Stimulated activated CD4-positive, alpha-beta T cell treated with anti-CD3 and anti-CD28 coated beads, Interleukin-12 subunit alpha, Interleukin-12 subunit beta, amount 100 ng/mL, for 24 hours (primary cell): ENCODE measurements at places on chromosomes 6 and 20.

DNA sequence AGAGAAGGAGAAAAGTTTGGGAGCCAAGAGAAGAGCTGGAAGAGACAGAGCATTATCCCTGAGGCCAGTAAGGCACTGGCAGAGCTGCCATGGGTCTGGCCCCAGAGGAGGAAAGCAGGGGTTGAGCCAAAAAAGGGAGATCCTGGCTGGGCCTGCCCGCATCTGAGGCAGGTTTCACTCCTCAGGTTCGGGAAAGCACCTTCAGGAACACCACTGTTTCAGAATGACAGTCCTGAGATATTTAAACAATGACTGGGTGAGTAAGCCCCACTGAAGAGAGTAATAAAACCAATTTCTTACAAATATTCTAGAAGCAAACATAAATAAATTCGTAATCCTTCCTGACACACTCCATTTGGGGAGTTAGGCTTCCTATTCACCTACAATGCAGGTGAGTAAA is 152.2 kb downstream of the BACH2 start:
- DNase-seq, result peak; percentile 31

- no peak for DNase-seq
Observed at GRCh38 chr20:53252002-53252401, 279.8 kb downstream of the TSHZ2 start.

DNA sequence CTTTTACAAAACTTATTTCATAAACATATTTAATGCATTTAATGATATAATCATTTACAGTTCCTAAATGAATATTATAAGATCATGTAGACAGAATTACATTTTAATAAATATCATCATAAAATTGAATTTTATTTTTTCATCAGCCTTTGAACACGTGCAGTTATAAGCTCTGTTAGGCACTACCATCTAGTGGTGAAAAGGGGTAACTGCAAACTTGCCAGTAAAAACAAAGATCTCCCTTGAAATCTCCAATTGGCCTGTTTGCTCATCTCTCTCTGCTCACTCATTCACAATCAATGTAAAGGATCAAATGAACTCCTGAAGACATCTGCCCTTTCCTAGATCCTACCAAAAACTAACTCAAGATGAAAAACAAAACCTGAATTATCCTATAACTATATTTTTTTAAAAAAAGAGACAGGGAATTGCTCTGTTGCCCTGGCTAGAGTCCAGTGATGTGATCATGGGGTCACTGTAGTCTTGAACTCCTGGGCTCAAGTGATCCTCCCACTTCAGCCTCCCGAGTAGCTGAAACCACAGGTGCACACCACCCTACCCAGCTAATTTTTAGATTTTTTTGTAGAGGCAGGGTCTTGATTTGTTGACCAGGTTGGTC is 31.7 kb downstream of the SAMHD1 start:
- no peak for DNase-seq

DNA sequence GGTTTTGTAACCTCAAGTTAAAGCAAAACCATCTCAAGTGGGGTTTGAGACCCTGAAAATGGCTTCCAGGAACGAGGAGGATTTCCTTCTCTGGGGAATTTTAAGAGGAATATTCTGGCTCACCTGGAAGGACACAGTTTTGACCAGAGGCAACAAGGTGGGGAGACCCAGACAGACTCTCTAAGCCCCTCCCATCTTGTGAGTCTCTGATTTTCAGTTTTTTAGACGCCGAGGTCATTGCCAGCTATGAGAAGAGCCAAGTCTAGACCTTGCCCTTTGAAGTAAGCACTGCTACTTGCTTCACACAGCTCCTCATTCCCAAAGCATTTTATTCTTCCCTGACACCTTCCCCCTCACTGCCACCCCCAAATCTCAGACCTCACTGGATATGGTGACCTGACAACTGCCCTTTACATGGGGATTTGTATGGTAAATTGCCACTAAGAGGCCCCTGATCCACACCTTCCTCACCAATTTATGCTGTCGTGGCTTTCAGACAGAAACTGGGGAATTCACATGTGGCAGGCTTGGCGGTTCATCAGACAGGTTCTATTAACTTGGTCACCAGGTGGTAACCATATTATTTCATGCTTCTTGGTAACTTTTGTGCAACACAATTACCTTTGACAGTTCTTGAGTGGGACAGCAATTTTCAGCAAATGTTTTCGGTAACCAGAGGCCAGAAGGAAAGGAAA is 116.2 kb downstream of the ISM1 start:
- DNase-seq, result no peak

DNA sequence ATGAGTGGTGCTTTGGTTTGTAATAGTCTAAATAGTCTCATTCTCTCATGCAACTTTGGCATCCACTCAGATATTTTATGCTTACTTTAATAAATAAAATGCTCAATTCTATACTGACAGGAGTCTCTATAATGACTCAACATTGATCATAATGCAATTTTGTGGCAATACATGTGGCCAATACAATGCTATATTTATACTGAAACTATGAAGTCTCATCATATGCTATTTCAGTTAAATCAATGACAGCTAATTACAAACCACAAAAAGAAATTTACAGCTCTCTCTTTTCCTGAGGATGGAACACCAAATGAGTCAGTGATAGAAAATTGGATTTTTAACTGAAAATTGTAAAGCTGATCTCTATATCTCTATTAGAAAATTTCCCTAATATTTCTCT is 77.1 kb downstream of the WASF1 start:
- no peak for DNase-seq

DNA sequence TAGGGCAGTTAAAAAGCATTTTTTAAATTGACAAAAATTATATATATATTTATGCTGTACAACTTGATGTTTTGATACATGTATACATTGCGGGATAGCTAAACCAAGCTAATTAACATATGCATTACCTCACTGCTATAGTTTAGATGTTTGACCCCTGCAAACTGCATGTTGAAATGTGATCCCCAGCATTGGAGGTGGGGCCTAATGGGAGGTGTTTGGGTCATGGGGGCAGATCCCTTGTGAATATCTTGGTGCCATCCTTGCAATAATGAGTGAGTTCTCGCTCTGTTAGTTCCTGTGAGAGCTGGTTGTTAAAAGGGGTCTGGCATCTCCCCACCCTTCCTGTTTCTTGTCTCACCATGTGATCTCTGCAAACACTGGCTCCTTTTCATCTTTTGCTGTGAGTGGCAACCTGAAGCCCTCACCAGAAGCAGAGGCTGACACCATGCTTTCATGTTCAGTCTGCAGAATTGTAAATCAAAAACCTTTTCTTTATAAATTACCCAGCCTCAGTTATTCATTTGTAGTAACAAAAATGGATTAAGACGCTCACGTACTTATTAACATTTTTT is 111.8 kb downstream of the MCHR2 start:
- no peak for DNase-seq

DNA sequence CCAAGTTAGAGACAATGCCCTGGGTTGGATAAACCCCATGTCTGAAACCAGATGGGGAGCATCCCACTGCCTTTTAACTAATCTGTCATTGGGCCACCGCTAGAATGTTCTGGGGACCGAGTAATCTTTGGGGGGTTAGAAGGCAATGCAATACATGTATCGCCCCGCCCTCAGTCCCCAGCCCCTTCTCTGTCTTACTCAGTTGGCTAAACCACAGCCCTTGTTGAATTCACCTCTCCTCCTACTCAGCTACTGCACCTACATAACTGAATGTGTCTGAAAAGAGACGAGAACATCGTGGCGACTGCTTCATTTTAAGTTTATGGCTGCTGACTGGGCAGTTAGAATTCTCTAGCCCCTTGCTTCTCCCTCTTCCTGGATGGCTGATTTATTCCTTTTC is 15.1 kb upstream of the CCR6 start:
- DNase-seq, result no peak

DNA sequence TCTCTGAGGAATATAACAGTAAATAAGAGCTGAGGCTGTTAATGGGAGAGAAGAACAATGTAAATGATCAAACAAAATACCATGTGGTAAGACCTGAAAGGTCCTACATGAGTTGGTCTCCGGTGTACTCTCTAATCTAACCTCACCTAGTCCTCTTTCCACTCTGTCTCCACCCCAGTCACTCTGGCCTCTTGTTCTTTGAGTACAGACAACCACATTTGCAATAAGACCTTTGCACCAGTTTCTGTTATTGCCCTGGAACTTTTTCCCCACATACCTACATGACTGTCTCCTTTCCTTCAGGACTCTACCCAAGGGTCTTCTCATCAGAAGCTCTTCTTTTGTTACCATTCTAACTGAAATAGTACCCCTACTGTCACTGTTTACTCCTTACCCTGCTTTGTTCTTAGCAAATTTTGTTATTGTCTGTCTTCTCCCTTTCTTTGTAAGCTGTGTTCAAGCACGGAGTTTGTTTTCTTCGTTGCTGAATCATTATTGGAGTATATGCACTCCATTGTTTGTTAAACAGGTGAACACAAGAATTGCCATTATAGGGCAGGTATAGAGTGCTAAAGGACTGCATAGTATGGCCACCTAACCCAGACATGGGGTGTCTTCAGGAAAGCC is 37.3 kb downstream of the MAPK14 start:
- DNase-seq, result no peak

DNA sequence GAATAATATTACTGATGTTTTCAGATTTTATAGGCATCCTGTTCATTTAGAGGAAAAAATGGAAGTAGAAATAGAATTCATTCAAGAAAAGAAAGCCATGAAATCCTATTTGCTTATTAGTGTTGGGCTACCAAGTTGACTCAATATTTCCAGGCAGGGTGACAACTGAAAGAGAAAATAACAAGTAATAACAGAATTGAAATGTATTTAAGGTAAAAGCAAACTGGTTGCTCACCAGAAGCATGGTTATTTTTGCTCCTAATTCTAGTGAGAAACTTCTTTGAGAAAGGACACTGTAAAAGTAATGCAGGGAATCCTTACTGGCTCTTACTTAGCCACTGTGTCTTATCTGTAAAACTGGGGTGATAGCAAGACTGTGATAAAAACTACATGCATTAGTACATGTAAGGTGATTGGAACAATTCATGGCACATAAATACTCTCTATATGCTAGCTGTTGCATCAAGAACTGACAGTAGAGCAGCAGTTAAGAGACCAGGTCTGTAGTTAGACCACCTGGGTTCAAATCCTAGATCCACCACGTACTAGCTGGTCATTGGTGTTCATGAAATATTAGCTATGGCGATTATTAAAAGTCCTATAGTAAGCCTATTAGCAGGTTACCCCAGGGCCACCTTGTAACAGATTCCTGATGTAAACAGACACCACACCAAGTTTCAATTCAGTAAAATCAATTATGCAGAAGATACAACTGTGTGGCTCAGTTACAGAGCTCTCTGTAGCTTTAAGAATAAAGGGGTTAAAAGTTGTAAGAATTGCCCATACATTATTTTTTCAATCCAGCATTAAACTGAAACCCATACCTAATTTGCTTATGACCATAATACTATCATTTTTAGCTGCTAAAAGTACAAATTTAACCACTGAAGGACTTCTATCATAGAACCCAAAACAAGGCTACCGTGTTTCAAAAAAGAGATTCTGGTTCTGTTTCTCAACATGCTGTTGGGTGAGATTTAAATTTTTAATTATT is 159.2 kb upstream of the COL21A1 start:
- DNase-seq, result no peak

DNA sequence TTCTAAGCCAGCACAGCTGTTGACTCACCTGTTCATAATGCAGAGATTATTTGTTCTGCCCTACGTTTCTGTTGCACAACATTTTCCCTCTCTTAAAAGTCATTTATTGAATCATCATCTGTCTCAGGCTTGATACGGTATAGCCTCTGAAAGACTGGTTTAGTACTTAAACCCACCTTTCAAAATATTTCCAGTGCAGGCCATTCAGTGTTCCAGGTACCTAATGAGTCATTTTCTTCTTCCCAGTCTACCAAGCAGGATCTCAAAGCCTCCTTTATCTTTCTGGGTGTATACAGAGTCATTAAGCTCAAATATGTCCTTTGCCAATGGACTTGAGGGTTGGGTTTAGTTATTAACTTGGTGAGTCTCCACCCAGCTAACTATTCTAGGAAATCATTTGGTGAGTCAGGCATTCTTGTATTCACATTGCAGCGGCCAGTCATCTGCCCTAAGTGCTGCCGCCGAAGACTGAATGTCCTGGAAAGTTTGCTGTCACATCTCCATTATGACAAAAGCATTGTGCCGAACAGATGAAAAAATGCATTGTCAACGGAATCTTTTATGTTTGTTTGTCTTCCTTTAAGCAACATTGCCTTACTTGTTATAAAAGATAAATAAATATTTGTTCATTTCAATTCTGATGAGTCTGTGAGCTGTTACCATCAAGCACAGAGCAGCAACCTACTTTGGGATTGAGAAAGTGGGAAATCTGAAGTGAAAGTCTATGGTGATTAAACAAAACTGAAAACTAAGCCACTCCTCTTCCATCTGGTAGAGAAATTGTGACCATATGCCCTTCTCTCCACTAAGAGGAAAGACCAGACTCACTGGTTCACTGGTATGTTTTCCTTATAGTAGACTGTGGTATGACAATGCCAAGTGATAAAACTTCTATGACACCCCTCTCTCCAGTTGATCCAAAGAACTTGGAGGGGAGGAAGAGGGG is 14.3 kb upstream of the FAM135A start:
- DNase-seq, result no peak

- DNase-seq, result no peak
Observed at GRCh38 chr20:11304795-11305194, 612.9 kb upstream of the BTBD3 start.

GRCh38 chr6:44504301-44504791 is 116.8 kb downstream of the CDC5L start:
- no peak for DNase-seq

DNA sequence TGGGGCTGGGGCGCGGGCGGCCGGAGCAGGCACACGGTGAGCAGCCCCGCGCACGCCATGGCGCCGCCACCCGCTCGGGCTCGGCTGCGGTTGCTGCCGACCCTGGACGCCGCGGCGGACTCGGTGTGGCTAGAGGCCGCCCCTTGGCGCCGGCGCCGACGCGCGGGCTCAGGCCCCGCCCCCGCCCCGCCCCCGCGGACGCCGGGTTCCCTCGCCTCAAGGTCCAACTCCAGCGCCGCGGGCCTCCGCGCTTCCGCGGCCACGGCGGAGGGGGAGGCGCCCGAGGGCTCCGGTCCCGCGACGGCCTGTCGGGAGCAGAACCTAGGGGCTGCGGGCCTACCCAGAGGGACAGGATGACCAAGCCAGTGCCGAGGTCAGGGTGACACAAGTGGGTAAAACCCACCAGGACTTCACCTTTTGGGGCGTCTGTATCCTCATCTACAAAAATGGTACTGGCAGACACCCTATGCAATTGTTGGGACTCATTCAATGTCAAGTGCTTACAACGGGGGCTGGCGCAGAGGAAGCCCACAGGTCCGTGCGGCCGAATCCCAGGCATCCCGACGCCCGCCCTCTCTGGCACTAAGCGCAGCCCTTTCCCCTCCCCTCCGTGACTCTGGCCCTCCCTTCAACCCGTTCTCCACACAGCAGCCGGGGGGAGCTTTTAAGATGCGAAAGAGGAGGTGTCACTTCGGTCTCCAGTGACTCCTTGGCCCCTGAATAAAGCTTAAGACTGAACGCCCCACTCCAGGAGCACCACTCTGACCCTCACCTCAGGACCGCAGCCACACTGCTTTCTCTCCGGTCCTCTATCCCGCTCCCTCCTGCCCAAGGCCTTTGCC is at the start of gene NECAB3:
NECAB3 (minus strand) TSS at position 135 of the 842 bp plus-strand sequence; CDS start at position 59, 76 bp downstream.
- no peak for DNase-seq
